ENCODE measurements at places on chromosomes 12 and 14. TPM values are rescaled to one million over a fixed set of nuclear protein-coding genes. Genes with fewer than 3 reads are reported as not detected.

DNA sequence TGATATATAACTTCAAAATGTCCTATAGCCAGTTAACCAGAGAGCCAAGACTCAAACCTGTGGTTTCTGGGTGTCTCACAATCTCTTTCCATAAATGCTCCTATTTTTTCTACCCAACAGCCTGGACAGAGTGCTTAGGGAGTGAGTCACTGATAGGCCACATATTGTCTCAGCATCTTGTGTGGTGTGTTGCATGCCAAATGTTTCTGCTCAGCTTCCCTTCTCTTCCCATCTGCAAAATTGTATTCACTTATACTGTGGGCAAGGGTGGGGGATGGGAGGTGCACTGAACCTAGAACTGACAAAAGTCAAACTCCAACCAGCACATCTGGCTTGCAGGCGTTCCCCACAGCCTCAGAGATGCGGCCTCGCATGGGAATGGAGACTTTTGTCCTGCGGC is 123.3 kb downstream of the KCNA5 start:
- no peak for DNase-seq

CLEC4C gene
- polyA plus RNA-seq, result 0.15 TPM

DNA sequence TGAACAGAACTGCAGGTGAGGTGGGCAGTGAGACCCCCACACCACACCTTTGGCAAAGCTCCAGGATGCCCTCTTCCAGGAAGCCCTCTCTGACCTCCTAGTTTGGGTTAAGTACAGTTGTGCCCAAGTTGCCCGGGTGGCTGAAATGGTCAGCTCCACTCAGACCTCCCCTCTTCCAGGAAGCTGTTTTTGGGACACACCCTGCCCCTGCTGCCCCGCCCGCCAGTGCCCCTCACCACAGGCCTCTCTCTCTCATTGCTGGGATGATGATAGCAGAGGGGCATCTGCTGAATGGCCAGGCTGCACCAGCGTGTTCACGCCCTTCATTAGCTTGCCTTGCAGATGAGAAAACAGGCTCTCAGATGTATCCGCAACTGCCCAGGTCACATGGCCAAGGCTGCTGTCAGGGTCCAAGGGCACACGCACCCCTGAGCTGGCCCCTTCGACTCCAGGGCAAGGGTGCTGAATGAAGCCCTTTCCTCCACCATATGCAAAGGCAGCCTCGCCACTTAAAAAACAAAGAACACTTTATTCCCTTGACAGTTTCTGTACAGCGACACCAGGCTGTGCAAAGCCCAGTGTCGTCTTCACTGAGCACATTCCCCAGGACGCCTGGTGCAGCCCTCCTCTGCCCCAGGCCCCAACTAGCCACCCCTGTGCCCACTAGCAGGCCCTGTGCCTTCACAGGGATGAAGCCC is 15.5 kb downstream of the SLC25A29 start:
- no peak for DNase-seq

- no peak for DNase-seq
These were observed 797 bp downstream of the UNG start for GRCh38 chr12:109098183-109098604.

TOMM20L gene
- 1.1 TPM for polyA plus RNA-seq

- no peak for DNase-seq
These were observed 1136.8 kb downstream of the AACS start for GRCh38 chr12:126201981-126202537.

DNA sequence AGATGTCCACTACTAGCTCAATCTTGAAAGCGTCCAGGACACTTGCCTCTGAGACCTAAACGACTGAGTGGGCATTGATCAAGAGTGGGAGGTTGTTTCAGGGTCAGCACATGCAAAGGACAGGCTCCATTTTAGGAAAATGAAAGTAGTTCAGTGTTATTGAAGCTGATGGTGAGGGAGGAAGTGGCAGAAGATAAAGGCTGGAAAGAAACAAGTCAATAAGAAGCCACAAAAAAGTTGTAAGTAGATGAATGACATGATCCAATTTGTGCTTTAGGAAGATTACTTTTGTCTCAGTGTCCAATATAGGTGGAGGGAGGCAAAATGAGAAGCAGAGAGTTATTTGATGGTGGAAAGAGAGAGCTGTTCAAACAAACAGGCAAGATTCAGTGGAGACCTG is 22.0 kb downstream of the GPR65 start:
- no peak for DNase-seq

- no peak for DNase-seq
These were observed 160.6 kb downstream of the CAPZA3 start for GRCh38 chr12:18898470-18898869.

PPP1R36 gene
- polyA plus RNA-seq, result 0.70 TPM

GAS2L3 gene
- 20.2 TPM for polyA plus RNA-seq

DNA sequence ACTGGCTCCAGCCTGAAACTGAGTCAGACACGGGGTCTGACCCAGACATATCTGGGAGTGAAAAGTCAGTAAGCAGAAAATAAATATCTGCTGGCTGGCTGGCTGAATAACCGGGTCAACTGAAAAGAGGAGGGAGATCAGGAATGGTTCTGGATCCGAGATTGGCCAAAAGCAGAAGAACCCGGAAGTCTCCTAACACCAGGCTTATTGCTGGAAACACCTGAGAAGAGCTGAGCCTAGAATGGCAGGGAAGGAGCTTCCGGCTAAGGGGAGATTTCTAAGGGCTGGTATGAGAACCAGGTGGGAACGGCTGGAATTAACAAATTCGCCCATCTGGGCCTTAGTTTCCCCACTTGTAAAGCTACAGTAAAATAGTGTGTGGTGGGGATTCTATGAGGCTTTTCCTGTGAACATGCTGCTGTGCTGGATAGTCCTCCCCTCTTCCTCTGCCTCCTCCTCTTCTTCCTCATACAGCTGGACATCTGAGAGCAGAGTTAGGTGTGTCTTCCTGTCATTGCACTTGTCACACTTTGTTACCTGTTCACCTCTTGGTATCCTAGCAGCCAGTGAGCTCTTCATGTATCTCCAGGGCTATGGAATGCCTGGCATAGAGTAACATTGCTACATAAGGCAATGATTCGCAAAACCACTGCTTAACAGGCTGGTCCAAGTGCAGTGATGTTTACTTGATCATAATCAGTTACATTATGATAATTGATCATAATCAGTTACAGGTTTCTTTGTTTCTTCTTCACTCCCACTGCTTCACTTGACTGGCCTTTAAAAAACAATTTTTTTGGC is 2.0 kb upstream of the SHMT2 start:
- no peak for DNase-seq

GRCh38 chr12:104219361-104219892 is 3.8 kb downstream of the TXNRD1 start:
- DNase-seq, result no peak

DBX2 gene
- 0.13 TPM for polyA plus RNA-seq

DNA sequence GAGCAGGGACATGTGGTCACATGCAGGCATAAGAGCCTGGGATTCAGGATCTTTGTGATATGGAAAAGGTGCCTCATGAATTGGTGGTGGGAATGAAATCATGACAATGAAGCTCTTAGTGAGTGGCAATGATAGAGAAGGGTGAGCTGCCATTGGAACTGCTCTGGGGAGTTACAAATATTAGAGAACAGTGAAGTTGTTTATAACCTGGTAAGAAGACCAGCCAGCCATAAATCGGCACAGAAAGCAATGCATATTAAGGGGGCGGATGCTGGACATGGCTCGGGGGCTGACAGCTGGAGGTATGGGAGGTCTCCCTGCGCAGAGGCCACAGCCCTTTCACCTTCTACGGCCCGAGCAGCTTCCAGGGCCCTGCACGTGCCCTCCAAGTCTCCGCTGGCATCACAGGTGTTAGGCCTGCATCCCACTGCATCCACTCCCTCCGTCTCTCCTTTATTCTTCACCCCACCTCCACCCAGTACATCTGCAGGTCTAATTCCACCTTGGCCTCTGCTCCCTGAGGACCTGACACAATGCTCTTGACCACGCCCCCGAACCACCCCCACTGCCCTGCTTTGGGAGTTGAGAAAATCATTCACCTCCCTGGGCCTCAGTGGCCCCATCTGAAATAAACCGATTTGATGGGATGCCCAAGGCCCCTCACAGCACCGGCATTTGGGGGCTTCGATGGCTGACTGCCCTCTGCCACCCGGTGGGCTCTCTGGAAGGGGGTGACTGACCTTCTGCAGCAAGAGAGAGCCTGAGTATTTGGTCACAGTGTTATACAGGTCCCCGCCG is 4.1 kb downstream of the CACNA2D4 start:
- no peak for DNase-seq

RNASE1 gene
- 182 TPM for polyA plus RNA-seq

DNA sequence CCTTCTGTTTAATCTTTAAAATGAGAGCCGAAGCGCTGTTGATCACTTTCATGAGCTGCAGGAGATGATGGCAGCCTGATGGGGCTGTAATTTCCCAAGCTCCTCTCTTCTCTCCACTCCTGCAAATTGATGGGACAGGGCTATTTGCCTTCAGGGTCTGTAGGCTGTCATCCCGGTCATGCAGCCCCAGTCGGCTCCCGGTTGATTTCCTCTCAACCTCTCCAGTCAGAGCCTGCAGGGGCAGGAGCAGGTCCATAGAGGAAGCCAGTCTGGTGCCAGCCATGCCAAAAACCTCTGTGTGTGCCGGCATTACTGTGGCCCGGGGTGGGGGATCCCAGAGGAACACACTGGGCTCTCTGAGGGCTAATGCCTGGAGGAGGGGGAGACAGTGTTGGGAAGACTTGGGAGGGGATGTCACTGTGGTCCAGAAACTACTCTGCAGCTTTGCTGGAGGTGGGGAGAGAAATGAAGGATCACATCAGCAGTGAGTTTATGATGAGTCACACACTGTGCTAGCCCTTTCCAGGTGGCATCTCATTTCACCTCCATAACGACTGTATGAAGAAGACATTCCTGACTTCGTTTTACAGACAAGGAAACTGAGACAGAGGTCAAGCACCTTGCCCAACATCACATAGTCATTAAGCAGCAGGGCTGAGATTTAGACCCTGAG is 46.5 kb upstream of the PRIMA1 start:
- DNase-seq, result no peak

DNA sequence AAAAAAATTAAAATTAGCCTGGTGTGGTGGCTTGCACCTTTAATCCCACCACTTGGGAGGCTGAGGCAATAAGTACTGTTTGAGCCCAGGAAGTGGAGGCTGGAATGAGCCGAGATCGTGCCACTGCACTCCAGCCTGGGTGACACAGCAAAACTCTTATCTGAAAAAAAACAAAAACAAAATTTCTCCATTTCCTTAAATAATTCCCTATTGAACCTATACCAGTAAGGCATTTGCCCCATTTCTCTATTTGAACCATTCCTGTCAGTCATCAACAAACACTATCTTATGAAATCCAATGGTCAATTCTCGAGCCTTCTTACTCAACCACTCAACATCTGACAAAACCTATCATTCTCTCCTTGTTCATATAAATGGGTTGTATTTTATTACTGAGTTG is 14.7 kb downstream of the SLC2A14 start:
- no peak for DNase-seq

GRCh38 chr12:56927281-56927680 is 6.9 kb downstream of the SDR9C7 start:
- no peak for DNase-seq

- DNase-seq, result no peak
These were observed 907.0 kb downstream of the BCL11B start for GRCh38 chr14:98364961-98365360.

SYNDIG1L gene
- 0.19 TPM for polyA plus RNA-seq

DNA sequence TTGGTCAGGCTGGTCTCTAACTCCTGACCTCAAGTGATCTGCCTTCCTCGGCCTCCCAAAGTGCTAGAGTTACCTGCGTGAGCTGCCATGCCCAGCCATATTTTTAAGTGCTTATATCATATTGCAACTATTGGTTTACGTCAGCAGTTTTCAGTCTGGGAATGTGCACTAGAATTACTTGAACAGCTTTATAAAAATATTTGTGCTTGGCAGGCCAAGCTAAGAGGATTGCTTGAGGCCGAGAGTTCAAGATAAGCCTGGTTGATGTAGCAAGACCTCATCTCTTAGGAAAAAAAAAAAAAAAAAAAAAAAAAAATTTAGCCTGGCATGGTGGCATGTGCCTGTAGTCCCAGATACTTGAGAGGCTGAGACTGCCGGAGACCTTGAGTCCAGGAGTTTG is 17.1 kb downstream of the KIAA0586 start:
- DNase-seq, result no peak

DNA sequence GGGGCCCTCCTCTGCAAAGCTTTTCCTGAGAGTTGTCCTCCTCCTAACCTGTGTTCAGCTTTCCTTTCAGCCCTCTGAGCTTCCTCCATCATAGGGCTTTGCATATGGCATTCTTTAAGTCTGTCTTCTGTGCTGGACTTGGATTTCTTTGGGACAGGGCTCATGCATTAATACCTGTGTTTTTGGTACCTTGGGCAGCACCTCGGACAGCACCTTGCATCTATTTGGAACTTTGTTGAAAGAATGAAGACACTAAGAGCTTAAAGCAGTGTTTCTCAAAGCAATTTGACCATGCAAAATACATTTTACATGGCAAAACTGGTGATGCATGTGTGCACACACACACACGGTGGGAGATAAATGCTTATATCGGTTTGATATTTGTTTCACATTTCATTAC is 115.0 kb upstream of the SRRM4 start:
- no peak for DNase-seq

ACRBP gene
- 4.9 TPM for polyA plus RNA-seq

- no peak for DNase-seq
These were observed 15.1 kb downstream of the RNF41 start for GRCh38 chr12:56206452-56207166.

ZBTB1 gene
- polyA plus RNA-seq, result 69.4 TPM

GRCh38 chr14:25522116-25522515 is 472.2 kb upstream of the STXBP6 start:
- no peak for DNase-seq

KRT7 gene
- 42.0 TPM for polyA plus RNA-seq

DNA sequence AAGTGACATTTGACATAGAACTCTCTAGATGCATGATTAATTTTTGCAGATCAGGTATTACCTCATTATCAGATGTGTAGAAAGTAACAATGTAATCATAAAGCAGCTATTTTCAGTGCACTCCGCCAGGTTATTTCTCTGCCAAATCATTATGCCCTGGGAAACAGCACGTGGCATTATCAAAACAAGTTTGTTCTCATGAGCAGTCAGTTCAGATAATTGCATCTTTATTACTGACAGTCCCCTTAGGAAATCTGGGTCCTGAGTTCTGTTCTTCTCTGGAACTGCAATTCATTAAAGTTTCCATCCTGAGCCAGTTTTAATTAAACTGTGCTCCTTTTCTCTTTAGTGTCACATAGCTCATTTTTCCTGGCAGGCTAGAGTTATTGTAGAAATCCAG is 94.7 kb upstream of the KRR1 start:
- DNase-seq, result no peak

HOXC10 gene
- 65.1 TPM for polyA plus RNA-seq

DNA sequence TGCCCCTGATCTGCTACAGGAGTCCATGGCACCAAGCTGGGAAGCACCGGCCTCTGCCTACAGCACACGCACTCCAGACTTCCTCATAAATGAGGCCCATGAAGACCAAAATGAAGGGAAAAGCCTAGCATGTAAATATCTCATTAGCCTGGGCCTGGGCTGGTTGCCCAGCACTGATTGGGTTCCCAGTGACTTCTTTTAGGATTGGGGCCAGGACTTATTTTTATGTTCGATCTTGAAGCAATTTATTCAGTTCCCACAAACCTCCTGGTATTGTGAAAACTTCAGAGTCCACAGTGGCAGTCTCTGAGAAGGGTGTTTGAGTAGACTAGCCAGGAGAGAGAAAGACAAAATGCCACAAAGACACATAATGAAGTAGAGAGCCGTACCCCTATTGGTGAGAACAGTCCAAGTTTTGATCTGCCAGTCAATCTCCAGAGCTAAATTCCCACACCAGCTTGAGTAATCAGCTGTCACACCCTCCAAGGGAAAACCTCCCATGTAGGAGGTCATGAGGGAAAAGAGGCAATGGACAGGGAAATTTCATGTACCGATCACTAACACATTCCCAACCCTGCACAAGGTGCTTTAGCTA is 78.2 kb downstream of the PHLDA1 start:
- DNase-seq, result no peak

CEBPE gene
- polyA plus RNA-seq, result 0.16 TPM

HHIPL1 gene
- polyA plus RNA-seq, result 2.4 TPM

PRH1 gene
- 15.2 TPM for polyA plus RNA-seq

Measured in renal cortex interstitium (tissue), 15 donors.